ENCODE measurements at places on chromosomes 11 and 22.
A peak's percentile ranks its signal among the peaks of the same experiment; 100 is the strongest.

GRCh38 chr11:93525601-93526345, 17.4 kb downstream of the SMCO4 start:
- no peaks in the 10 kb centered on the region for H3K27me3 ChIP-seq
- H3K4me1 ChIP-seq: peaks cover 25% of the 10 kb centered on the region
- DNase-seq: no peak
- H3K4me3 ChIP-seq: no peak overlapping the region
- peaks cover 4% of the 10 kb centered on the region for H3K36me3 ChIP-seq

DNA sequence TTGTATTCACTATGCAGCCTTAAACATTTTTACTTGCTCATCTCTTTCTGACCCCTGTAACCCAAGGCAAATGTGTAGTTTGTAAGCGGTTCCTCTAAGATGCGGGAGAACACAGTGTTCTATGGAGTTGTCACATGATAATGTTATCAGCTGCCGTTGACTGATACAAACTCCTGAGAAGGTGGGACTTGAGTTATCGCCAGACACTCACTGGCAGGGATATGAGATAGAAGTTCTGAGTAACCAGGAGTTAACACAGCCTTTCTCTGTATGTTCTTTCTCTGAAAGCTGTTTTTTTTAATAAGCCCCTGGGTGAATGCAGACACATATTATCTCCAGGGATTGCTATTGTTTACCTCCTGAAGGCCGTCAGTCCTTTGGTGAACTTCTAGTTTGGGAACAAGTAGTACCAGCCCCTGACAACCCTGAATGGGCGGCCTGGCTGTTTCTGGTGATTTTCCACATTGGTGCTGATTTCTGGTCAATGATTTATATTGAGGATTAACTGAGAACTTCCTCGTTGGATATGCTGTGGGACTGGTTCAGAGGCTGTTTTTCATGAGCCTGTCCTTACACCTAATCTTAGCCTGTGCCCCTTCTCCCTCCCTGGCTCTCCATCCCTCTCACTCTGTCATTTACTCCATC, 155.3 kb upstream of the RASSF10 start:
- no peak overlapping the region for H3K4me3 ChIP-seq
- H3K4me1 ChIP-seq: no peaks in the 10 kb centered on the region
- no peak for DNase-seq
- H3K36me3 ChIP-seq: no peaks in the 10 kb centered on the region

DNA sequence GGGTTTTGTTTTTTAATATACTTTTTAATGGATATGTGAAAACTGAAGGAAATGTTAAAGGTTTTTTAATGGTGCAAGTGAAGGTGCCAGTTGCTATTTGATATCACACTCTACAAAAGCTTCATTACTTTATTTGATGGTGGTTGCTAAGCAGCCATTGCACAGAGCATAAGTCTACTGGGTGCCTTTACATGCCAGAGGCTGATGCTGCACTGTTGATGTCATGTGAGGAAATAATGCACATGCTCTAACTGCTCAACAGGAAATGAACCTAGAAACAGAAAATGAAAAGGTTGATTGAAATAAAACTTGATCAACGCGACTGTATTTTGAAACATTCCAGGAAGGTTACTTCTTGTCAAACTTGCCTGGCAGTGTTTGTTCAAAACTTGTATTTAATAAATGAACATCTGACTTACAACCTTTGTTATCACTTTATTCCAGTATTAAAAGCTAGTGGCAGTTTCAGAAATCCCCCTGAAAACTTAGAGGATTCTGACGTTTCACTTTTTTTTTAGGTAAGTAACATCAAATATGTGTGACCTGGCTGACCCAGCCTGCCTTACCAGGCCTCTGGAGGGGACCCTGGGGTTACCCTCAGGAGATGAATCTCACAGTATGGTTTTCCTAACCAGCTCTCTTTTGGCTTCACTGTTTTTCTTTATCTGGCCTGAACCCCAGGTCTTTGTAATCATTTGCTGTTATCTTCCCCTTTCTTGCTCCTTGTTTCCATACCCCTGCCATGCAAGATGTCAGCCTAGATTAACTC, 2.4 kb upstream of the ATP5MG start:
- peaks cover 52% of the 10 kb centered on the region for H3K4me1 ChIP-seq
- H3K36me3 ChIP-seq: peaks cover 39% of the 10 kb centered on the region
- H3K27ac ChIP-seq: peak overlapping the region; percentile 100
- no peaks in the 10 kb centered on the region for H3K27me3 ChIP-seq
- peak; percentile 62 for DNase-seq
- H3K4me3 ChIP-seq: peak overlapping the region; percentile 99

DNA sequence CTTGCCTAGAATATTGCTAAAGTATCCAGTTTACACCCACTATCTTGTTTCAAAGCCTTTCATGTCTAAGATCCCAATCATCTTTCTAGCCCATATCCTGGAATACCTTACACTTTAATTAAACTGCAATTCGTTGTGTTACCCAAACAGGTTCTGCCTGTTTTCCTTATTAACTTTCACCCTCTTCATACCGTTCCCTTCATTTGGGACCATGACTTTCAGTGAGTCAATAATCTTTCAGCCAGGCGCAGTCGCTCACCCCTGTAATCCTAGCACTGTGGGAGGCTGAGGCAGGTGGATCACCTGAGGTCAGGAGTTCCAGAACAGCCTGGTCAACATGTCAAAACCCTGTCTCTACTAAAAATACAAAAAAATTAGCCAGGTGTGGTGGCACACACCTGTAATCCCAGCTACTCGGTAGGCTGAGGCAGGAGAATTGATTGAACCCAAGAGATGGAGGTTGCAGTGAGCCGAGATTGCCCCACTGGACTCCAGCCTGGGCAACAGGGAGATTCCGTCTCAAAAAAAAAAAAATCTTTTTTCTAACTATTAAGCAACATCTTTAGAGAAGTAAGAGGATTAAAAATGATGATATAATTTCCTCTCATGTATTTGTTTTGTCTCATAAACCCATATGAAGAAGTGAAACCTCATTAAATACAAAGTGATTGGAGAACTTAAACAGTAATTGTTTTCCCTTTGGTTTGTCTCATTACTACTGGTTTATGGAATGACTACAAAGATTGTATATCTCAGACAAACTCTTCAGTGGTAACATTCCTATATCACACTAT, 20.7 kb downstream of the DMC1 start:
- H3K27ac ChIP-seq: no peak overlapping the region
- H3K4me1 ChIP-seq: no peaks in the 10 kb centered on the region
- H3K36me3 ChIP-seq: no peaks in the 10 kb centered on the region
- no peak for DNase-seq

DNA sequence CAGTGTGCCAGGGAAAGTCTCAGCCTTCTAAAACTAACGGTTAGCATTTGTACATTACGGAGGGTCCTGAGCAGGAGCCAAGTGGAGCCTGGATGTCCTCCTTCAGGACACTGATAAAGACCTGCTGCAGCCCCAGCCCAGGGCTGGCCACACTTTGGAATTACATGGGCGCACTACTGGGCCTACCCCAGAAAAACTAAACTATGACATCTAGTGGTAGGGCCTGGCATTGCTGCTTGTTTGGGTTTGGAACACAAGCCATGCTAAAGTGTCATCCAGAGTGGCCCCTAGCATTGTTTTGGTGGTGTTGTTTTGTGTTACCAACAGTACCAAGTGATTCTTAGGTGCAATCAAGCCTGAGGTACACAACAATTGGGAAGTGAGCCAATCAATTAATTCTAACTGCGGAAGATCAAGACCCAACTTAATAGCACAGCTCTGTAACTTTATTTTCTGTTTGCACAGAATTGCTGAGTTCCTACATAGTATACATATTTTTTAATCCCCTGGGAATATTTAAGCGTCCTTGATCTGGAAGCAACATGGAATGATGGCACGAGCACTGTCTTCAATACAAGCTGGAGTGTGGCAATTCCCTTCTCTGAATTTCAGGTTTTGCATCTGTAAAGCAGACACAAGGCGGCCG, 340.7 kb downstream of the LARGE1 start:
- no peak overlapping the region for H3K27ac ChIP-seq
- DNase-seq: no peak
- no peaks in the 10 kb centered on the region for H3K36me3 ChIP-seq
- H3K4me1 ChIP-seq: no peaks in the 10 kb centered on the region
- no peak overlapping the region for H3K4me3 ChIP-seq

DNA sequence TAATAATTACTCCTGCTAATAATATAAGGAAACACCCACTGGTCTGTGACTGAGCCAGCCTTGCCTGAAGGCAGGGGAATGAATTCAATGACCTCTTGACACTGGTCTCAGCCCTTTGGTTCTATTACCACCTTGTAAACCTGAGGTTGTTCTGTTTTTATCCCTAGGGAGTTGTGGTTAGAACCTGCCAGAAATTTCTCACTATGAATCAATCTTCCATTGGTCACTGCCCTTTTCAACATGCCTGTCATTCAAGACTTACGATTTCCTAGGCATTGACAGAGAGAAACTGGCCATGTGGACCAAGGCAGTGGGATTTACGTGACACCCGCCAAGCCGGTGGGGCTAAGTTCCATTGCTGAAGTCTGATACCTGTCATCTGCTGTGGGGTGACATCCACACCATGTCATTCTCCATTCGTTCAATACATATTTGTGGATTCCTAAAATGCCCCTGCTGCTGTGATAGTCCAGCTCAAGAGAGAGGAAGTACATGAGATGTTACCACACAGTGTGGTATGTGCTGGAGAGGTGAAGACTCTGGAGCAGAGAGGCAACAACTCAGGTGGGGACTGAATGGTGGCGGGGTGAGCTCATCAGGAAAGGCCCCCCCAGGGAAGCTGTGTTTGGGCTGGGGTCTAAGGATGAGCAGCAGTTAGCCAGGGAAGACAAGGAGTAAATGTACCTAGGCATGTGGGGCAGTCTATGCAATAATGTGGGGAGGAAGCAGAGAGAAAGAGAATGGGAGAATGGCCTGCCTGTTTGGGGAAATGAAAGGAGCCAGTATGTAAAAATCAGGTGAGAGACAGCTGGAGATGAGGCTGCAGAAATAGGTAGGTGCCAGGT, 15.2 kb upstream of the EHF start:
- H3K27ac ChIP-seq: no peak overlapping the region
- no peak for DNase-seq
- H3K36me3 ChIP-seq: peaks cover 3% of the 10 kb centered on the region
- H3K4me3 ChIP-seq: no peak overlapping the region
- H3K27me3 ChIP-seq: peaks cover 8% of the 10 kb centered on the region

- H3K4me1 ChIP-seq: no peaks in the 10 kb centered on the region
- no peak overlapping the region for H3K27ac ChIP-seq
- H3K27me3 ChIP-seq: peaks cover 9% of the 10 kb centered on the region
- no peaks in the 10 kb centered on the region for H3K36me3 ChIP-seq
Measured at GRCh38 chr11:22554221-22554620, 71.4 kb downstream of the FANCF start.

GRCh38 chr11:130882138-130882551, 34.1 kb downstream of the SNX19 start:
- no peaks in the 10 kb centered on the region for H3K27me3 ChIP-seq
- H3K4me3 ChIP-seq: no peak overlapping the region
- no peak for DNase-seq
- H3K36me3 ChIP-seq: peaks cover 45% of the 10 kb centered on the region

DNA sequence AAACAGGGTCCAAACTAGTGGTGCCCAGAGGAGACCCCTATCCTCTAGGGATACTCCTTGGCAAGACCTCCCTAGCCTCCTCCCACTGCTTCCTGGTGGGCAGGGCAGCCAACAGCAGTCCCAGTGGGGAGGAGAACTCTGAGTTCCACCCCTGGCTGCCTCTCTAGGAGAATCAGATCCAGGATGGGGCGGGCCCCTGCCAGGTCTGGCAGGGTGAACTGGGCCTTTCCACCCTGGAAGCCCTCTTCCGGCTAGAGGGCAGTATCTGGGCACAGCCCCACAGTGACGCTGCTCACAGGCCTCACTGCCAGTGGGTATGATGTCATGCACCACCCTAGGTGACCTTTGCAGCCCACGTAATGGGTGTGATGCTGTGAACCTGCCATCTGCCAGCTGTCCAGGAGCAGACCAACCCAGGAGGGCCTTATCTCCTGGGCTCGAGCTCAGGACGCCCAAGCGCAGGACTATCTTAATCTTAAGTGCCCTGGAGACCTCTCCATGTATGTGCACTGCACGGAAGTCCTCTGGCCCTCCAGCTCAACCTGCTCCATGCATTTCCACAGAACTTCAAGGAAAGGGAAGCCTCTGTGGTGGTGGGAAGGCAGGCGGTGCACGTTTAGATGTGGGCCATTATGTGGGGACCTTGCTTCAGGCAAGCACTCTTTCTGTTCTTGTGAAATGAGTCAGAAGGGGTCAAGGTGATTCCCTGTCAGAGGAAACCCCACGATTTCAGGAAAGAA, 31.8 kb upstream of the FCHSD2 start:
- H3K27me3 ChIP-seq: peaks cover 4% of the 10 kb centered on the region
- no peak overlapping the region for H3K4me3 ChIP-seq
- no peak for DNase-seq
- no peak overlapping the region for H3K27ac ChIP-seq
- peaks cover 11% of the 10 kb centered on the region for H3K4me1 ChIP-seq

DNA sequence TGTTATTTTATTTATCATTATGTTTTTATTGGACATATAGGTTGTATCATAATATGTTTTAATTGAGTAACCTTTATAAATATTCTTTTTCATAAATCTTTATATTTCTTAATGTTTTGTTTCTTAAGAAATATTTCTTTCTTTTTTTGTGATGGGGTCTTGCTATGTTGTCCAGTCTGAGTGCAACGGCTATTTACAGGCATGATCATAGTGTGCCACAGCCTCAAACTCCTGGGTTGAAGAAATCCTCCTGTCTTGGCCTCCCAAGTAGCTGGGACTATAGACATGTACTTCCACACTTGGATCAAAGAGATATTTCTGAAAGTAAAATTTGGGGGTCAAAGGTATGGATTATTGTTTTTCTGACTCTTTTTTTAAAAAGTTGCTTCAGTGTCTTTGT, 53.1 kb downstream of the EHF start:
- no peaks in the 10 kb centered on the region for H3K36me3 ChIP-seq
- no peak overlapping the region for H3K4me3 ChIP-seq
- H3K27me3 ChIP-seq: peaks cover 80% of the 10 kb centered on the region
- no peaks in the 10 kb centered on the region for H3K4me1 ChIP-seq

- H3K4me1 ChIP-seq: no peaks in the 10 kb centered on the region
- no peak overlapping the region for H3K4me3 ChIP-seq
- H3K27ac ChIP-seq: no peak overlapping the region
- no peaks in the 10 kb centered on the region for H3K36me3 ChIP-seq
- no peak for DNase-seq
Measured at GRCh38 chr11:103487113-103487512, 377.9 kb downstream of the DYNC2H1 start.

DNA sequence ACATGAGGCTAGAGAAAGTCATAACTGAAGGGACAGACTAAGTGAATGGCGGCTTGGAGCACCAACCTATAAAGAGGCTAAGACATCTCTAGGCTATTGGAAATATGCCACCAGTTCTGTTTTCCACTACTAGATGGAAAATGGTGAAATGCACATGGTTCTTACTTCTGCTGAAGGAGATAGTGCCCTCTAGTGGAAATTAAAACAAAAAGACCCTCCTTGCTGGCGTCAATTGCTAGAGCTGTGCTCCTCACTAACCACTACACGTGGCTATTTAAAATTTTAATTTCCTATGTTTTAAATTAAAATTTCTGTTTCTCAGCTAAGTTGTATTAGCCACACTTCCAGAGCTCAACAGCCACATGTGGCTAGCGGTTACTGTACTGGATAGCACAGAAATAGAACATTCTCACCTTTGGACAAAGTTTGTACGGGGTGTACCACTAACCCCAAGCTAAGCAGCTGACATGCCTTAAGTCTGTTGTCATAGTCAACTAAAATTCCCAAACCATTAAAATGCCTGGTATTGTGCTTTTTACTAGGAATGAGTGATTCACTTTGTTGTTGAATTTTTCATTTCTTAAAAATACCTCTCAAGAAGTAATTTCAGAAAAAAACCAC, 34.1 kb upstream of the CALCA start:
- H3K4me3 ChIP-seq: no peak overlapping the region
- peaks cover 59% of the 10 kb centered on the region for H3K27me3 ChIP-seq
- H3K27ac ChIP-seq: no peak overlapping the region

GRCh38 chr22:27241430-27242321, 559.9 kb downstream of the MN1 start:
- DNase-seq: no peak
- no peak overlapping the region for H3K4me3 ChIP-seq
- H3K4me1 ChIP-seq: no peaks in the 10 kb centered on the region
- no peak overlapping the region for H3K27ac ChIP-seq
